ENCODE measurements at places on chromosomes 4 and X.

GRCh38 chr4:186693159-186693815, 30.4 kb downstream of the FAT1 start:
- DNase-seq, result peak; percentile 74

DNA sequence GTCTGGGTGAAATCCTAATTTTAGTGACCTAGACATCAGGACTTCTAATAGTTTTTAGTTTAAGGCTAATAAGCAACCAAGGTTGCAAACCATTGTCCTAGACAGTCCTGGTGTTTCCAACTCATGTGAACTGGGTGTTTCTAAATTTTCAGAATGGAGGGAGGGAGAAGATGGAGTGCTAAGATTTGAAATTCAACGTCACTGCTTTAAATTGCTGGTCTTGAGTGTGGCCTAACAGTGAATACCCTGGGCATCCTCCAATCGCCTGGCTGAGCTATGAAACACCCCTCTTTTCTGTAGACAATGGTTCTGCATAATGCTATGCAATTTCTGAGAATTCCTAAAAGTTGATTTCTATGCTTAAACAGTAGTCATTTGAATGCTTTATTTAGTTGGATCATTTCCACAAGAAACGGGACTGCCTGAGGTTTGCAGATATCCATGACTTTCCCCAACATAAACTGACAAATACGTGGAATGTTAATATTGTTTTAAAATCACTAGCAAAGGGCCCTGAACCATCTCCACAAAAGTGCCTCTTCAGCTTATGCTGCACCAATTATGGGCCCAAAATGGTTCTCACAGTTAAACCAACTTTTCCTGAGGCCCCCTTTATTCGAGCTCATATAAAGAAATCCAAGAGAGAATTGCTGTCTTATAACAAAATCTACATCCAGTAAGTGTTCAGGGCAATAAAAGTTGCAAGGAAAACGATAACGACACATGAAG, 1.1 kb downstream of the FBXL5 start:
- DNase-seq, result peak; percentile 35

GRCh38 chr4:105140684-105141490, 5.8 kb upstream of the TET2 start:
- DNase-seq, result peak; percentile 62

DNA sequence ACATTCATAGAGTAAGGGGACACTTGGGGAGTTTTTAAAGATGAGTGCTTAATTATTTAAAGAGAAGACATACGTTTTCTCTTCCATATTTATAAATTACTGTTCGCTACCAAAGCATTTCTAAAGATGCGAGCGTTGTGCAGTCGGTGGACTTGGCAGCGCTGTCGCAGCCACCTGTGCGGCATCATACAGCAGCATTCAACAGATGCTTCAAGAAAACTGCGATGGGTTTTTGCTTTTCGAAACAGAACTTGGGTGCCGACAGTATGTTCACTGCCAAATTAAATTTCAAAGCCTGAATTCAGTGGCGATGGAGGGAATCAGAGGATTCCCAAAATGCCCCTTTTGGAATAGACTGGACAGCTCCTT, 1.6 kb upstream of the HTR2C start:
- no peak for DNase-seq

DNA sequence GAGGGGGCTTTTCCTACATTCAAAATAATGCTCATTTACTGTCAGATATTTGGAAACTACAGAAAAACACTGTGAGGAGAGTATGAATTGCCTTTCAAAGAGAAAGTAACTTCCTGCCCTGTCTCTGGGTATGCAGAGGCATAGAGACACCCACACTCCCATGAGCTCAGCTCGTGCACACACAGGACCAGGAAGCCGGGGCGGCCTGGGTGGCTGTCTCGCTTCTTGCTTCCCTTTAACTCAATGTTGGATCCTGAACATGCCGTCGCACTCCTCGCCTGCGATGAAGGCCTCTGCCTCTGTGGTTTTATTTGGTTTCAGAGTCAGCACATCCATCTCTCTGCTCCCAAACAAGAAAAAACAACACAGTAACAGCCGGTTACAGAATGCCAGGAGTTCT, 40.1 kb upstream of the GPR78 start:
- no peak for DNase-seq

- DNase-seq, result no peak
Observed at GRCh38 chr4:115456231-115456630, 342.8 kb upstream of the NDST4 start.

DNA sequence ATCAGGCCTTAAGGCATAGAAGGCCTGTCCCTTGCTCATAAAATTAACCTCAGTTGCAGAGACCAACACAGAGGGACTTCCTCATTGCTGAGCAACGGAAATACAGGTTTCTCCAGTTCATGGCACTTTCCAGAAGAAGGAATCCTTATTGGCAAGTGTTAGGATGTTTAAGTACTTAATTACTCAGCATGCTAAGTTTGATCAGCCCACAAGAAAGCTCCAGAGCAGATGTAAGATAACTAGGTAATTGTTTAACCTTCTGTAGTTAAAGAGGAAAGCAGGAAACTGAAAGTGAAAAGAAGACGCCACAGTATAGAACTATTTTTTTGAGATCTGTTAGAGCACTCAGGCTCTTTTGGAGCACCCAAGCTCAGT, 33.5 kb downstream of the SMS start:
- DNase-seq, result peak; percentile 94

GRCh38 chr4:126572264-126572663, 1060.5 kb upstream of the INTU start:
- no peak for DNase-seq

DNA sequence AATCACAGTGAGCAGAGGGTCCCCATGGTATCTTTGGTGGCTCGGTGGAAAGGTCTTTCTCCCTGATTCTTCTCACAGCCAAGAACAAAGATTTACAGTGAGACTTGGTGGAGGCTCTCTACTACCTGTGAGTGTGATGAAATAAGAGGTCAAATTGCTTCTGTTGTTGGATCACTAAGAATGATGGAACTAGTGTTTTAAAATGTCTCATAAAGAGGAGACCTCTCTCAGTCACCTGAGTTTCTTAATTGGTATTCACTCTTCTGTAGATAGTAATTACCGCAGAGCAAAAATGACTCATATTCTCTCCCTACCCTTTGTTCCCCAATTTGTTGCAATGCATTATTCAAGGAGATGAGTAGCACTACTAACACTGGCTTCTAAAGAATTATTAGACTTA, 100.9 kb upstream of the TBC1D9 start:
- no peak for DNase-seq

- no peak for DNase-seq
Observed at GRCh38 chrX:130415201-130415600, 13.4 kb downstream of the RBMX2 start.

- peak; percentile 72 for DNase-seq
Observed at GRCh38 chr4:145956288-145956890, 17.8 kb upstream of the ZNF827 start.

DNA sequence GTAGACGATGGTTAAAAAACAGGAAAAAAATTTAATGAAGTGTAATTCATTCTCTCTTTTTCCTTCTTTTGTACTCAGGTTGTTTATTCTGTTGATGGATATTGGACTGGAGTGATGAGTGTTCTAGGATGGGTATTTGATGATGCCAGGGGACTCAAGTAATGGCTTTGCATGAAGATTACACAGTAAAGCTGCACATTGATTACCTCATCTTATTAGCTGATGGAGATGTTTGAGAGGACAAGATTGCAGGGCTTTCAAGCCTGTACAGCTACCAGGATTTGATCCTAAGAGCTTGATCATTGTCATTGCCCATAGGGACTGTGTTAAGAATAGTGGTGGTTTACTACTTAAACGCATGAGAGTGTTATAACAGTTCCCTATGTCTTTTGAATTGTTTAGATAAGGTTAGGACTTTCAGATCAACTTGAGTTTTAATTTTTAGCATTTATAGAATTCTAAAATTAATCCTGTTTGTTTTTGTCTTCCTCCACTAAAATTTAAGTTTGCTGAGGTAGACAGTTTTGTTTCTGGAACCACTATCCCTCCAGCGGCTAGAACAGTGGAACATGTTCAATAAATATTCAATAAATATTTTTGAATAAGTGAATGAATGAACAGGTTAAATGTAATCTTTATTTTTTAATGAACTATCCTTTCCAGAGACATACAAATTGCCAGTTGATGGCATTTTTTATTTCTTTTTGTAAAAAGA, 58.2 kb downstream of the GAB1 start:
- DNase-seq, result no peak

GRCh38 chr4:184101711-184102110, 116.0 kb downstream of the ENPP6 start:
- no peak for DNase-seq

DNA sequence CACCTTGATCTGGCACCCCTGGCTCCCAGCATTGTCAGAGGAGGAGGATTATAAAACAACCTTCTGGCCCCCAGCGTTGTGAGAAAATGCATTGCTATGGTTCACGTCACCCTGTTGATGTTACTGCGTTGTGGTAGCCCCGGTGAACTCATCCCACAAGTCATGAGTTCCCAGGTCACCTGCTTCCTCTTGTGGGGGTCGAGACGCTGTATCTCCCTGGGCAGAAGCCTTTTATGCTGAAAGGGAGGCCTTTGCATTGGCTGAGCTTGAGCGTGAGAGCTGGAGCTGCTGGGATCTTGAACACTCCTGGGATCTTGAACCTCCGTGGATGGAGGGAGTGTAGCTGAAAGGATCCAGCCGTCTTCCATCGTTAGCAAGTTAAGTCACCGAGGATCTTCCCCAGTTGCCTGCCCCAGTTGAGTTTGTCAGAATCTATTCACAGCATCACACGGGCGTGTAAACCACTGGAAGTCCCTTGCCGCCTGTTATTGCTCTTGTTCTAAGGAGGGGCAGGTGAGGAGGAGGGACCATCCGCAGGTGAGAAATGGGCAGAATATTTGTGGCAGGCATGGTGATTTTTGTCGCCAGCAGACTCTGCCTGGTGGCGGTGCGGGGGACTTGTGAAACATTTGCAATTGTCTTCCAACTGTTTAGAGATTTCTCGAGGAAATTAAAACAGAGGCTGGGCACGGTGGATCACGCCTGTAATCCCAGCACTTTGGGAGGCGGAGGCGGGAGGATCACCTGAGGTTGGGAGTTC, 299.9 kb downstream of the ASMT start:
- no peak for DNase-seq

DNA sequence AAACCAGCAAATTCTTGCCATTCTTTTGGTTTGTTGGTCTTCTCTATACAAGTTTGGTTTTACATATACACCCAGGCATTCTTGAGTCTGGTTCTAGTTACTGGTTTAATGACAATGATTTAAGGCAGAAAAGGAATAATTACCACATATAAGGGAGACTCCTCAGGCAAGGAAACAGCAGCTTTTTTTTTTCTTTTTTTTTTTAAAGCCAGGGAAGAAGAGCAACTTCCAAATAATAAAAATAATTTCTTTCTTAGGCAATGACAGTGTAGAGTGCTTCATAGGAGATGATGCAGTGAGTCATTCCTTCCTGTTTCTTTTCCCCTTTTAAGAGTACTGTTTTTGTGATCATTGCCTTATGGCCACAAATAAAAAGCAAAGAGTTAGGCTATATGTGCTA, 289.7 kb downstream of the DKK2 start:
- no peak for DNase-seq

DNA sequence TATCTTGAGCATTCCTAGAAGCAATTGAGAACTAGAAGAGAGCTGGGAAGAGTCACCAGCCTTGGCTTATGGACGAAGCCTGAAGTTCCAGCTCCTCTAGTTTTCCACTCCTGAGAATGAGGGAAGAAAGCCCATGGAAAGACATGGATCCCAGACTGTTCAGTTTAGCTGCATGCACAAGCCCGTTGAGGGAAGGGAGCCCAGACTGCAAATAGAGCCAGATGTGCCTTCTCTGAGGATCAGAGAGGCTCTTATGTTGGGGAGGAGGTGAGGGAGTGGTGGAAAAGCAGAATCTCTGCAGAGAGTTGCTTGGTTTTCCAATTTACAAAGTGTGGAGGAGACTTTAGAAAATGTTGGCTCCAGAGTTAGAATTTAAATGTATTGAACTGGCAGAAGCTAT, 69.0 kb downstream of the ASB9 start:
- no peak for DNase-seq

GRCh38 chr4:73679836-73680235, 59.6 kb upstream of the RASSF6 start:
- DNase-seq, result no peak

- DNase-seq, result peak; percentile 28
Observed at GRCh38 chr4:110869862-110870572, 247.1 kb upstream of the PITX2 start.

DNA sequence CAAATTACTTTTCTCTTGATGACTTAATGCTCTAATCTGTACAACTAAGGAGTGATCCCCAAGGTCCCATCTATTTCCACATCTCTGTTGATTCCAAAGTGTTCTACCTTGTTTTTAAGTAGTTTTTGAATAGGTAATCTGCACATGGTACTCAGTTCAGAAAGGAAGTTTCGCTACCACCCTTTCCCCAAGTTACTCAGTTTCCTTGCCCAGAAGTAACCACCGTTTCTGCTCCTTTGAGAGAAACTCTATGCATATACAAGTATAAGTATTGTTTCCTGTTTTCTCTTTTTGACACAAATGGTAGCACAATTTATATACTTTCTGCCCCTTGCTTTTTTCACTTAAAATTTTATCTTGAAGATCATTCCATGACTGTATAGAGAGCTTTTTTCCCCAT, 18.1 kb downstream of the TMEM154 start:
- no peak for DNase-seq

DNA sequence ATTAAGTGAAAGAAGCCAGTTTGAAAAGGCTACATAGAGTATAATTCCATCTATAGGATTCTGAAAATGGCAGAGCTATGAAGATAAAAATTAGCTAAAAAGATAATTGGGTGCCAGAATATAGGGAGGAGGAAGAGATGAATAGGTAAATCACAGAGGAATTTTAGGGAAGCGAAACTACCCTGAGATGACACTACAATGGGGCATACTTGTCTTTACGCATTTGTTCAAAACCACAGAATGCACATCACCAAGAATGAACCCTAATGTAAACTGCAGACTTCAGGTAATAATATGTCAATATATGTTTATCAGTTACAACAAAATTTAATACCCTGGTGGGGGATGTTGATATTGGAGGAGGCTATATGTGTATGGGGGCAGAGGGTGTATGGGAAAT, 1342.9 kb downstream of the ADGRL3 start:
- DNase-seq, result no peak

- no peak for DNase-seq
Observed at GRCh38 chr4:133972586-133972985, 229.0 kb downstream of the PABPC4L start.

GRCh38 chr4:168560184-168561180, 63.6 kb downstream of the PALLD start:
- no peak for DNase-seq

- no peak for DNase-seq
Observed at GRCh38 chrX:151184705-151185104, 8.3 kb downstream of the GPR50 start.

- peak; percentile 4 for DNase-seq
Observed at GRCh38 chr4:31307029-31307428, 586.9 kb downstream of the PCDH7 start.

DNA sequence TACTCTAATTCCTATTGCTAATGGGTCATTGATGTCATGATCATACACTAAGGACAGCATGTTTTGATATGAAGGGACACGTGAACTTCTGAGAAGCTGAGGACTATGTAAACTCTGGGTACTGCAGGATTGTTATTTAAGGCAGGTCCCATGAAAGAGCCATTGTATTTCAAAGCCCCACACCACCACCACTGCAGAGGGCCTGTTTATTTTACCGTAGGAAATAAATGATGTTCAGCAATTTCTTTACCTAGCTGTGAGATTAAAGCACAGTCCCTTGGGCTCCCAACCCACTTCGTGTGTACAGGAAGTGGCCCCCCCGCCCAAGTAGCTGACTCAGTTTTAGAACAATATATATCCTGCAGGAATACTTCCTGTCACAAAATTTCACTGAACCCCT, 89.8 kb upstream of the ACSL4 start:
- no peak for DNase-seq
